Activated naive CD8-positive, alpha-beta T cell treated with anti-CD3 and anti-CD28 coated beads, Interleukin-2, amount 10 ng/mL, durations not matched to agents 7 days and 5 days (primary cell): ENCODE measurements at places on chromosomes 12 and 14. TPM values are rescaled to one million over a fixed set of nuclear protein-coding genes. Genes with fewer than 3 reads are reported as not detected.

DNA sequence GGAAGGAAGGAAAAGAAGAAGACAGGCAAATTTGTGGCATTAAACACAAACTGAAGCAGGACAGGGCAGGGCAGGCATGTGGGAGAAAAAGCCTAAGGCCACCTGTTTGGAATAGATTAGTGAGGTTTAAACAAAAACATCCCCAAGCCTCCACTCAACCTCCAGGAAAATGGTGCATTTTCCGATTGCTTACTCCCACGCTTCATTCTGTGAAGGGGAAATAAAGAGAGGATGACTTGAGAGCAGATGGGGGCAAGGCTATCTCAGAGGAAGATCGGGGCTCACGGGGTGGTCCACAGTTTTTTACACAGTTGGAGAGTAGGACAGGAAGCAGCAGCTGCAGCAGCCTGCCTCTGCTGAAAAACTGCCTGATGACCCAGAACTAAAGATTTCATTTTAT is 250.9 kb downstream of the DUSP6 start:
- DNase-seq = no peak
- no peaks in the 10 kb centered on the region for H3K36me3 ChIP-seq
- no peaks in the 10 kb centered on the region for H3K27me3 ChIP-seq
- no peaks in the 10 kb centered on the region for H3K4me1 ChIP-seq
- H3K27ac ChIP-seq = no peak overlapping the region
- H3K4me3 ChIP-seq = no peak overlapping the region

DNA sequence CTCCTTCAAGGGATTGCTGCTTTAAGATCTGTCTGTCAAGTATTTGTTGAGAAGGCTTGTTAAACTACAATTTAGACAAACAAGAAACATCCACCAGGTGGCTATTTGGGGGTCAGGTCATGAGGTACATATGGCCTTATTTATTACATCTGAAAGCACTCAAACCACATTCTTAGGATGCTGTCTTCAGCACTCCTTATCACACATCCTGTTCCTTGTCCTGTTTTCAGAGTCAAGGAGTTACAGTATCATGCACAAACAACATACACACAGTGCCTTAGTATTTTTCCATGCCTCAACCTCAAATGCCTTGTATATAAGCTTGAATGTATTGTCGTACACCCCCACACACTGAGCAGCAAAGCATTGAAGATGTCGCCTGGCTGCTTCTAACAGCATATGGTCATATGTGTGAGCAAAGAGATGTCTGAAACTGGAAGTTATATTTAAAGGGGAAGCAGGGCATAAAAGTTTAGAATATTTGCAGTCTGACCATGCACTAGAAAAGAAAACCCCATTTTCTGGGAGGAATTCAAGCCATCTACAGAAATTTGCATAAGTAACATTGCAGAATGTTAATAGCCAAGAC is 83.8 kb downstream of the KCNMB4 start:
- no peak for DNase-seq
- no peaks in the 10 kb centered on the region for H3K4me1 ChIP-seq
- no peak overlapping the region for H3K27ac ChIP-seq
- no peaks in the 10 kb centered on the region for H3K36me3 ChIP-seq
- H3K4me3 ChIP-seq = no peak overlapping the region

DNA sequence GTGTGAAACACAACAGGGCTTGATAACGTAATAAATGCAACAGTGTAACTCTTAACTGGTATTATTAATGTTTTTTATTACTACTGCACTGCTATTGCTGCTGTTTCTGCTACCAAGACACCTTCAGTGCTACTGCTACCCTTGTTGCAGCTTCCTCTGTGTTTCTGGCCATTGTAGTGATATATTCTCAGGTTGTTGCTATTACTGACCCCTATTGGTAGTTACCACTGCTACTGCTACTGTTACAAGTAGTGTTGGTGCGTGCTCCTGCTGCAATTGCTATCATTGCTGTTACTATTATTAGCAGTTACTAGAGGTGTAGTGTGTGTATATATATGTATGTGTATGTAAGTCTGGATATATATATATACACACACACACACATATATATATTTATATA is 87.2 kb upstream of the PTPRB start:
- H3K27ac ChIP-seq = no peak overlapping the region
- H3K4me3 ChIP-seq = no peak overlapping the region
- H3K36me3 ChIP-seq = no peaks in the 10 kb centered on the region

DNA sequence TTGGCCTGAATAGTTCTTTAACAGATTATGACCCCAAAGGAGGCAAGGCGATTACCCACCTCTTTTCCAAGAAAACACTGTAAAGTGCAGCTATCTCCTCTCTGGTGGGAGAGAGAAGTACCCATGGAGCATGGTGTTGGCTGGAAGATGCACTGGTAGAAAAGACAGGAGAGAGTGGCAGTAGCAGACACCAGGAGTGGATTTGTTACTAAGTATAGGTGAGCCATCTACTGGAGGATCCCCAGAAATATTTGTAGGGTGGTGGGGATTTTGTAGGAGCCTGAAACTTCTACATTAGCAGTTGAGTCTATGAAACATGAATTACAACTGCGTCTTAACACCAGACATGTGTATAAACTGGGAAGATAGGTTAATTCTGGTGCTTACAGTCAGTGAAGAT is 148.0 kb downstream of the SLC38A4 start:
- H3K4me3 ChIP-seq = no peak overlapping the region
- H3K27ac ChIP-seq = no peak overlapping the region
- H3K27me3 ChIP-seq = no peaks in the 10 kb centered on the region
- peaks cover 6% of the 10 kb centered on the region for H3K4me1 ChIP-seq

GRCh38 chr14:106491851-106492250 is 965.5 kb downstream of the TMEM121 start:
- H3K4me3 ChIP-seq = no peak overlapping the region
- H3K4me1 ChIP-seq = peaks cover 21% of the 10 kb centered on the region
- H3K27me3 ChIP-seq = peaks cover 2% of the 10 kb centered on the region

- H3K27ac ChIP-seq = no peak overlapping the region
- peaks cover 35% of the 10 kb centered on the region for H3K27me3 ChIP-seq
- peak; percentile 39 for DNase-seq
- H3K4me3 ChIP-seq = peak overlapping the region; percentile 78
- peaks cover 23% of the 10 kb centered on the region for H3K4me1 ChIP-seq
- peaks cover 1% of the 10 kb centered on the region for H3K36me3 ChIP-seq
These were observed 584 bp downstream of the ACVR1B start for GRCh38 chr12:51951843-51952722.

Gene AICDA
- total RNA-seq = not detected
